C1 segment of cervical spinal cord (tissue), 14 donors: ENCODE measurements at places on chromosomes 2 and 18.

- DNase-seq: peak; percentile 19
Measured at GRCh38 chr18:63262369-63263335, 56.9 kb downstream of the BCL2 start.

GRCh38 chr2:52495816-52496215 is 1271.8 kb upstream of the CHAC2 start:
- DNase-seq: no peak

- no peak for DNase-seq
Measured at GRCh38 chr2:29117636-29118303, 2.6 kb downstream of the CLIP4 start.

DNA sequence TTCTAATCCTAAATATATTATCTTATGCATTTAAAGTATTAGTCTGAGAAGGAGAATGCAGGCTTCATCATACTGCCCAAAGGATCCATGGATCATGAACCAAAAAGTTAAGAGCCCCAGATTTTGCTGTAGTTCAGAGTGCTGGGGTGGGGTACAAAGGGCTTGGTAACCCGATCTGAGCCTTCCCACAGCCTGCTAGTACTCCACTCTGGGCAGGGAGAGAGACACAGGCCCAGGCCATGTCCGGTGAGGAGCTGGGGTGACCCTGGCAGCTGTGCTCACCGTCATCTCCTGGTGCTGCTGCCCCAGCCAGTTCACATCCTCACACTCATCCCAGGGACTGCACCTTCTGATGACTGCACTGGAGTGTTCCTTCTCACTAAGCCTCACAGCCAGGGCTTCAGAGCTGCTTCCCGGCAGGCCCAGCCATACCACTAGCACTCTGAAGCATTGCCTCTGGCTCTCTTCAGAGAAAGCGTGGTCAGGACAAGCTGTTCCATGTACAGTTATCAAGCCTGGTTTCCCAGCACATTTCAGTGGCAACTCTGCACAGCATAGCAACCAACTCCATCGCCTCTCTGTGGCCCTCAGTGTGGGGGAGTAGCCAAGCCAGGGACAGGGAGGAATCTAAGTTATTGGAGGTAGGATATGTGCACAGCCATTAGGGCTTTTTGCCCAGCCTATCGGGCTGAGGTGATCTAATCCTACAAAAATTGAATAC is 189.0 kb upstream of the CTAGE1 start:
- DNase-seq: no peak

GRCh38 chr2:118046634-118047210 is 32.9 kb upstream of the CCDC93 start:
- DNase-seq: no peak

- no peak for DNase-seq
Measured at GRCh38 chr2:145157036-145157675, 637.2 kb upstream of the ZEB2 start.

- DNase-seq: no peak
Measured at GRCh38 chr18:55048892-55049291, 89.6 kb upstream of the CCDC68 start.

DNA sequence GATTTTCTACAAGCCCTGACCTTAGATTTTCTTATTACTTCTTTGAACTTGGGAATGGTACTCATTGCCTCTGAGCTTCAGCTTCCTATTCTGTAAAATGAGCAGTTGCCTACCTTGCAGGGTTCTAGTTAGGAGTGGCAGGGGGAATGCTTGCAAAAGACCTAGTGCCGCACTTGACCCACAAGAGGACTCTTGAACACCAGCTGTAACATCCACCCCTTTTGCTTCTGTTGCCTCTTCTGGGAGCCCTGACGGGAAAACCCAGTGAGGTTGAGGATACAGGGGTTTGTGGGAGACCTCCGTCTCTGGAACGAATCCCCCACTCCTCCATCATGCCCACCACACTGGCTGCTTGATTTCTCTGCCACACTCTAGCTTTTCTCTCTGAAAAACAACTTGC is 27.1 kb upstream of the LBH start:
- no peak for DNase-seq

GRCh38 chr2:196245378-196246140 is 74.2 kb upstream of the STK17B start:
- DNase-seq: no peak

GRCh38 chr2:37366773-37367172 is 22.3 kb downstream of the QPCT start:
- DNase-seq: no peak

- no peak for DNase-seq
Measured at GRCh38 chr2:23605236-23605635, 220.3 kb downstream of the KLHL29 start.

DNA sequence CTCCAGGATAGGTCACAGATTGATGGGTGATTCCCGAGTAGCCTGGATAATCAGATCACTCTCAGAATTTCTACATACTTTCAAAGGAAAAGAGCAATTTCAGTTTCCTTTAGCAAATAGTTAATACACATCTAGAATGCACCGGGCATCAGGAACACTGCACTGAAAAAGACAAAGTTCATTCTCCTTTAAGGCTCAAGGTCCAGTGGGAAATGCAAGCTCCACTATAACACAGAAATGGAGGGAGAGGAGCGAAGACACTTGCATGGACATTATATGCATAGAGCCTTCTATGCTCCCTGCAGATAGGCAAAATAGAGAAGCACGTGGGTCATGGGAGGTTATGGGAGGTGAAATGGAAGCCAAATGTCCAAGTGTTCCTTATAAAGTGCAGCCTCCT is 49.1 kb downstream of the SLC9A4 start:
- no peak for DNase-seq

- DNase-seq: no peak
Measured at GRCh38 chr2:237118561-237119155, 33.0 kb downstream of the COPS8 start.

DNA sequence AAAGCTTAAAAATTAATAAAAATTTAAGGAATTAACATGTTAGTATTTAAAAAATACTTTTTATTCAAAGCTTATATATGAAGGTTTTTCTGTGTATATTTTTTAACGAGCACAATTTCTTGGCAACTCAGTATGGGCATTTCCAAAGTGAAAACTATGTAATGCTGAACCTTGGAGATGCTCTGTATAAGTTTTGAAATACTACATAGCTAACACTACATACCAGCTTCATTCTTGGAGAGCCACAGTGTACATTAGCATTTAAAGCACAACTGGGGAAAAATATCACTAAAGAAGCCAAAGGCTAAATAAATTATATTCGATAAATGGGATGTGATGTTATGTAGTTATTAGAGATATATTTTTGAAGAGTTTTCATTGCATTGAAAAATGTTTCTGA is 446.5 kb downstream of the CCDC85A start:
- DNase-seq: no peak

DNA sequence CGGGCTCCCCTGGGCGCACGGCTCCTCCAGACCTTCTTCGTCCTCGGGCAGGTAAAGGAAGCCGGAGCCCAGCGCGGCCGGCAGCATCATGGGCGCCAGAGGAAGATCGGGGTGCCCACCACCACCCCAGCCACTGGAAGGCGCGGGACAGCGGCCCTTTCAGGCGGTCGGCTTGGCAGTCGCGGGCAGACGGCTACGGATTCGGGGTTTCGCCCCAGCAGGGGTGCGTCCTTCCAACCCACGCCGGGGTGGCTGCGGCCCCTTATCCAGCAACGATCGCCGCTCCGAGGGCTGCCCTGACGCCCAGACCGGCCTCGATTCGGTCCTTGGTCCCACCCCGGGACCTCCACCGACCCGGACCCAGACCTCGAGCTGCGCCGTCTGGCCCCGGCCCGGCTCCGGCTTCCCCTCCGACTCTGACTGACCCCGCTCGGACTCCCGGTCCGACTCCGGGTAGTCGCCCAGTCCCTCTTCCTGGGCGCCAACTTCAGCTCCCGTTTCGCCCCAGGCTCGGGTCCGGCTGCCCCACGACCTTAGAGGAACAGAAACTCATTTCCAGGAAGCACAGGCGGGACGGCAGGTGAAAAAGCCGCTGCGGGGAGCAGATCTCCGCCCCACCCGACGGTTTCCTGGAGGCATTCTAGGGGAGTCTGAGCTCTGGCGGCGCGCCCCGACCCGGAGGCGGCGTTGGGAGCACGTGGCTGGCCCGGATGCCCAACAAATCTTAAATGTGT is 30.2 kb upstream of the SSB start:
- DNase-seq: no peak

DNA sequence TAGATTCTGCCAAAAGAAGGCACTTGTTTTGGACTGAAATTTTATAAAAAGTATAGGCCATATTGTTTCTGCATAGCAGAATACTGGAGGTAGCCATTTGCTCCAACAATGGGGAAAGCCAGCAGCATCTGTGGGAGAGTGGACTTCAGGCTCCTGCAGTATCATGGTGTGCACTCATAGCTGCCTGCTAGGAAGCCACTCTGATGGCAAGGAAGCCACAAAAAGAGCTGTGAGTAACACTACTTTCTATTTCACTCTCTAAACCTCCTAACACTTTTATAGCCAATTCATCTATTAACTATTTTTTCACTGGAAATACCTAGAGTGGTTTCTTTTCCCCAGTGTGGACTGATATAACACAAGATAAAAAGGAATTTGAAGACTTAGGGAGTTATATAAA is 144.4 kb upstream of the KCNJ3 start:
- DNase-seq: no peak

DNA sequence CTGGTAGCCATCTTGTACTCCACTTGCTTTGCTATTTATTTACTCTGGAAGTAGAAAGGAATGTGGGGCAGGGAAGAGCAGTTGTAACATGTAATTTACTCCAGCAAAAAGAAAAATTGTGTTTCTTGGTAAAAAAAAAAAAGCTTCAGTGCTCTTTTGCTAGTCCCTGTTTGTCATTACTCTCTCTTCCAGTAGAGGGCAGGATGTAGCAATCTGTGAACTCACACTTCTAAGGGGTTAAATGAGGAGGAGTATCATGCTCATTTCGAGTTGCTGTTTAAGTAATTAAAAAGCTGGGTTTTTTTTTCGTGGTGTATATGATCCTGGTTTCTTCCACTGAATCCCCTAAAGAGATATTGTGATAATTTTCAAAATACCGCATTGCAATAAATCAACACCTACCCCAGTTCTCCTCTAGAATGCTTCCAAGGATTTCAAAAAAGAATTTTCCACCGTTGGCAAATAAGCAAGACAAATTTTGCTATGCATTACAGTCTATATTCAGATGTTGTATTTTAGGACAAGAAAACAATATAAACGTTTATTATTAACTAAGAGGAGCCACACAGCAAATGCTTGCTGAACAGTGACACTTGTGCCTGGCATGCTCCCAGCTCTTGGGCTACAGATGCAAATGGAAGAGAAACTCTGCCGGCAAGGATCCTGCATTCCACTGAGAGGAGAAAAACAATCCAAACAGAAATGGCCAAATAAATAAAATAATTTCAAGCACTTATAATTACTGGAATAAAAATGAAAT is 261.6 kb downstream of the ASXL3 start:
- no peak for DNase-seq

GRCh38 chr2:187499941-187500532 is 52.0 kb upstream of the CALCRL start:
- no peak for DNase-seq
